ENCODE measurements at places on chromosomes 2 and 18.

- DNase-seq: no peak
Measured at GRCh38 chr2:22893761-22894517, 491.0 kb upstream of the KLHL29 start.

- no peak for DNase-seq
Measured at GRCh38 chr2:108575132-108575966, 41.1 kb downstream of the LIMS1 start.

DNA sequence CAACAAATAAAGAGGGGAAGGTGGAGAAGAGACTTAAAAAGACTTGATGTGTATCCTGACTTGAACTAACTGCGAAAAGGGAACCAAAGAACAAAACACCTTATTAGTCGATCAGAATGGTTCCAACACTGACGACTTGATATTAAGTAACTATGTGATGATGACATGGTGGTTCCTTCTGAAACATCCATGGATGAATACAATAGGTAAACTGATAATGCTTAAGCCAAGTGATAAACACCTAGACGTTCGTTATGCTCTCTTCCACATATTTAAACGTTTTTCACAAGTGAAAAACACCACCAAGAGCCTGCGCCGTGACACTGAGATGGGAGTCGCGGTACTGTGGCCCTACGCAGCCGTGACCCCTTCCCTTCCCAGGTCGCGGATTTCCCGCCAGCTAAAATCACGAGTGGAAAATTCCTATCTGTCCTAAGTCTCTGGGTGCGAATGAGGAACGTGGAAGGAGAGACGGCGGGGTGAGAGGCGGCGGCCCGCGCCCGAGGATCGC is 797 bp downstream of the TTC32 start:
- DNase-seq: no peak

DNA sequence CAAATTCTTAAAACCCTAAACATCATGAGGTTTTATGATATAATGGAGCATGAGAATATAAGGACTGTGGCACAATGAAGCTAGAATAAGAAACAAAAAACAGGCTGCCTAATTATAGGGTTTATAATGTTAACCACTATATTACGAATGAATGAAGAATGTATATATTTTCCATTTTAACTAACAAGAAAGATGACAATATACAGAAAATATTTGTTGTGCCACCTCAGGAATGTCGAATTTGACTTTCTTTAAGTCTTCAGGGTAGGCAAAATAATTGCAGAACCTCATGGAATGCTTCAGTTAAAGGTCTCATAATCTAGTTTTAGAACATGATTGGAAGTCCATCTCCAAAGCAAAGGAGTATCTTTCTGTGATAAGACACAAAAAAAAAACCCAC is 282.9 kb upstream of the SLC8A1 start:
- no peak for DNase-seq

DNA sequence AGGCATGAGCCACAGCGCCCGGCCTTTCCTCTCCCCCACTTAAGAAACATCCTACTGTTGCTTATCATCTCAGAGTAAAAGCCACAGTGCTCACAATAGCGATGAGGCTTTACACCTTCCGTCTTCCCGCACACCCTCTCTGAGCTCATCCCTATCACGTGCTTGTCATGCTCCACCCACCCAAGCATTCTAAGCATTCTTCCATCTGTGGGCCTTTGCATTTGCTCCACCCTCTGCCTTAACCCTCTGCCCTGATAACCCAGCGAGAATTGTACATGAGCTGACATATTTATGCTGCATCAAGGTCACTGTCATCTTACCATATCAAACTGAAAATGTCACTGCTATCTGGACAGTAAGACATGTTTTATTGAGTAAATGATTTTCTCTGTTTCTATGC is 22.6 kb downstream of the FOXI3 start:
- DNase-seq: no peak

DNA sequence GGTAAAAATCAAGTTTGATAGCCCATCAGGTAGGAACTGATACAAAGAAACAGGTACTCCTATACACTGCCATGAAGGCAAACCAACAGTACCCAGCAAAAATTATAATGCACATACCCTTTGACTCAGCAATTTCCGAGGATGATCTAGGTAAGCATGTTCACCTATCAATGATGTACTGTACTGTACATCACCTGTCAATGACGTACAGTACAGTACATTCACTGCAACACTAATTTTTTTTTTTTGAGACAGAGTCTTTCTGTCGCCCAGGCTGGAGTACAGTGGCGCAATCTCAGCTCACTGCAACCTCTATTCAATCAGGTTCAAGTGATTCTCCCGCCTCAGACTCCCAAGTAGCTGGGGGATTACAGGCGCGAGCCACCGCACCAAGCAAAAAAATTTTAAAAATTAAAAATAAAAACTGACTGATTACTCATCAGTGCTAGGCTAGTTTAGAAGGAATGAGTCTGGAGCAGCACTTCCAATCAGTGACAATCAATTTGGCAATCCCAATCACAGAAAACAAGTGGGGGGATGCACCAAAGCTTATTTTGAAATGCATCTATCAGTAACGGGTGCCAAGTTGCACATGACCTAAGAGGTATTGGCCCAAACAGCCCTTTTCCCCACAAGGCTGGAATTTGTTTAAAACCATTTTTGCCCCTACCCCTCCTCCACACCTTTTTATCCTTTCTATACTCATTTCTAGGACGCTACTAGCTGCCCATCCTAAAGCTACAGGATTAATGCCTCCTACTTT is 8.2 kb downstream of the SRSF7 start:
- DNase-seq: no peak

GRCh38 chr18:77059294-77059916 is 73.2 kb downstream of the MBP start:
- no peak for DNase-seq

DNA sequence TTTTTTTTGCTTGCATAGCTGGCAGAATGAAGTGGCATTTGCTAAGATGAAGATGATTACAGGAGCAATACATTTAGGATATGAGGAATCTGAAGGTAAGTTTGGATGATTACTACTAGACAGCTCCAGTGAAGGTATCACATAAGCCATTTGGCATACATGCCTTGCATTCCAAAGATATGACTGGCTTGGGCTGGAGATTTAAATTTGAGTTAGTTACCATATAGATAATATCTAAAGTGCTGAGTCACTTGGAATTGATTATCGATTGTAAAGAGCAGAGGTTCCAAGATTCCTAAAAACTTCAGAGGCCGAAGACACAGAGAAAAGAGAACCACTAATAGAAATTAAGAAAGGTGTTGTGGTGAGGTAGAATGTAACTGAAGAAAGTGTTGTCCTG is 1026.4 kb downstream of the DSC3 start:
- DNase-seq: no peak

DNA sequence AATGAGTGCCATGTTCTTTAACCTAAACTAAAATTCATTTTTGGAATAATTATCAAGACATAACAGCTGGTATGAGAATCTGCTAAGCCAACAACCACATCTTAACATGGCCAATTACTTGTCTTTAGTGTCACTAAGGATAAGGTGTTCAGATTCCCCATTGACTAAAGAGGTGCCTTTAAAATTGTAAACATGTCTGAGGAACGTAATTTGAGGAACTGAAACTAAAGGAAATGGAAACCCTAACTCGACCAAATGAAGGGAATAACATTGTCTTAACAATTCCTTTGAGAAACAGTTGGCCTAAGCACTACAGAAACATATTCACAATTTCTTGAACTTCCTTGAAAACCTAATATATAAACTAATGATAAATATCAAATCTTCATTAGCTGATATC is 355.4 kb upstream of the GULP1 start:
- no peak for DNase-seq

DNA sequence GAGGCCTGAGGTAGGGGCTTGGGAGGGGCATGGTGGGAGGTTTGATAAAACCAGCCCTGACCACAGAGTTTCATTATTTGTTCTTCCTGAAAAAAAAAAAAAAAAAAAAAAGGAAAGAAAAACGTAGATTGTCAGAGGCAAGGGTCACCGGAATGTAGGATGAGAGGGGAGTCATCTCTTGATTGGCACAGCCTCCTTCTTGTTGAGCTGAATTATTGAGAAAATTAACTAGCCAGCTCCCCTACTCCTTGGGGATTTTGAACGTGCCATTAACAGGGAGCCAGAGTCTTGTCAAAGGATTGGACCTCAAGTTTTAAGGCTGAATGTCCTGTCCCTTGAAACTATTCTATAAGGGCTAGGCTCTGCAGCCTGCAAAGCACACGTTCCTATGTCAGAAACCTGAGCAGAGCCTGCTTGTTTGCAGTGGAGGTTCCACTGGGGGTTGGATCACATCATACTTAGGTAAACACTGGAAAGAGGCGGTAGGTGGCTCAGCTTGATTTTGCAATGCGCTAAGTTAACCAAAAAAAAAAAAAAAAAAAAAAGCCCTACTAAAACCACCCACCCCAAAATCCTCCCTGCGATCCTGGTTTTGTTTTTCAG is 2.3 kb downstream of the INHBB start:
- no peak for DNase-seq

DNA sequence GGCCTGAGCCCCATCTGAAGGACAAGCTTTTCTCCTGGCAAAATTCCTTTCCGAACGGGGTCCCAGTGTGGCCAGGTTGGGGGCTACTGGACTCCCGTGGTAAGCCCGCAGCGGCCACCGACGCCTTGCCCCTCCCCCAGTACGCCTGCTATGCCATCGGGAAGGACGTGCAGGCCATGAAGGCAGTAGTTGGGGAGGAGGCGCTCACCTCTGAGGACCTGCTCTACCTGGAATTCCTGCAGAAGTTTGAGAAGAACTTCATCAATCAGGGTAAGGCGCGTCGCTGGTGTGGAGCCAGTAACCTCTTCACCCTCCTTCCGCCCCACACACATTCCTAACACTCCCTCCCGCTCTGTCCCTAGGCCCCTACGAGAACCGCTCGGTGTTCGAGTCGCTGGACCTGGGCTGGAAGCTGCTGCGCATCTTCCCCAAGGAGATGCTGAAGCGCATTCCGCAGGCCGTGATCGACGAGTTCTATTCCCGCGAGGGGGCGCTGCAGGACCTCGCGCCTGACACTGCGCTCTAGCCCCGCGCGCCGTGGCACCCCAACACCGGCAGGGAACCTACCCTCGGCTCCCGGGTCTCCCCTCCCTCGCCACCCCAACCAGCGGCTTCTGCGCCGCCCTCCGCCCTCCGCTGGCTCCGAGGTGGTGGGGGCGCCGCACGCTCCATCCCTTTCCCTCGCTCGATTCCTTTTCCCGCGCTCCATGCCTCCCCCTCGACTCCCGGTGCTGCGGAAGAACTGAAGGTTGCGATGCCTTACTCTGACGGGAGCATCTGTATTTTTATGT is 13.6 kb upstream of the ANKRD53 start:
- DNase-seq: peak; percentile 93

DNA sequence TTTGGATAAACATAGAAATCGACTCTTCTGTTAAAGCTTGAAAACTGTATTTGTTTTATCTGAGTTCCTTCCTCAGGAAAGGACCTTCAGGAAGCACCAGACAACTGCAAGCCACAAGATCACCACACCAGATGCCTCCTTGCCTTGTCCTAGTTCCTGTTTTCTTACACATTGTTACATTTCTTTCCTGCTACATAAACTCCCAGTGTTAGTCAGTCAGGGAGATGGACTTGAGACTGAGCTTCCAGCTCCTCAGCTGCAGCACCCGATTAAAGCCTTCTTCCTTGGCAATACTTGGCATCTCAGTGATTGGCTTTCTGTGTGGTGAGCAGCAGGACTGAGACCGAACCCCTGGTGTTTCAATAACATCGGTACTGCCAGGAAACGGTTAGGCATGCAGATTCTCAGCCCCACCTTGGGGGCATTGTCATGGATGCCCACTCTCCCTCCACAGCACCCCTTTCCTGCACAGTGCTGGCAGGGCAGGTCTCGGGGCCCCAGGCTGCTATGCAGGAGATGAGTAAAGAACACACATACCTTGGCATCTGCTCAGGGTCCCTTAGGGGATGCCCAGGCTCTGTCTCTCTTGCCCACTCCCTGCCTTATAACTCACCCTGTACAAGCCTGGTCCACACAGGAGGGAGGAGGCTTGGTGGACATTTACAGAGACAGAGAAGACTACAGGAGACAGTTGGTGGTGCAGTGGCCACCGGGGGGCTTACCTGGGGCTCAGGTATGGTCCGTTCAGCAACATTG is 32.6 kb downstream of the ANKMY1 start:
- no peak for DNase-seq

GRCh38 chr18:29449424-29449823 is 1272.5 kb upstream of the CDH2 start:
- no peak for DNase-seq

- DNase-seq: no peak
Measured at GRCh38 chr2:72965770-72966450, 48.6 kb downstream of the EMX1 start.

DNA sequence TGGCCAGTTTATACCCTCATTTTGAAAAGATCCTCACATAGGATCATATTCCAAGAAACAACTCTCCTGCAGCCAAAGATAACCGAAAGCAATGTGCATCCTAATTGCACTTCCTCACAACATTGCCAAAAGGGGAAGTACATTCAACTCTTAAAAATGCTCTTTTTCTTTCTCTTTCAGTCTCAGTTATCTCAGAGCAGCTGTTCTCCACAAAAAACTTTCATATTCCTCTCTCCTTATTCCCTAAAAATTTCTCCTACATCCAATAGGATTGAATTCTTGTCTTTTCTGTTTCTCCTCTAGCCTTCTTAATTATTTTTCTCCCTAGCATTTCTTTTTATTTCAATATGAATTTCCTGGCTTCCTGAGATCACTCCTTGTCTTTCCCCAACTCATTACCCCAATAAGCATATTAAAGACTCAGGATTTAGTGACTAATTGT is 7.4 kb upstream of the VRK2 start:
- no peak for DNase-seq

DNA sequence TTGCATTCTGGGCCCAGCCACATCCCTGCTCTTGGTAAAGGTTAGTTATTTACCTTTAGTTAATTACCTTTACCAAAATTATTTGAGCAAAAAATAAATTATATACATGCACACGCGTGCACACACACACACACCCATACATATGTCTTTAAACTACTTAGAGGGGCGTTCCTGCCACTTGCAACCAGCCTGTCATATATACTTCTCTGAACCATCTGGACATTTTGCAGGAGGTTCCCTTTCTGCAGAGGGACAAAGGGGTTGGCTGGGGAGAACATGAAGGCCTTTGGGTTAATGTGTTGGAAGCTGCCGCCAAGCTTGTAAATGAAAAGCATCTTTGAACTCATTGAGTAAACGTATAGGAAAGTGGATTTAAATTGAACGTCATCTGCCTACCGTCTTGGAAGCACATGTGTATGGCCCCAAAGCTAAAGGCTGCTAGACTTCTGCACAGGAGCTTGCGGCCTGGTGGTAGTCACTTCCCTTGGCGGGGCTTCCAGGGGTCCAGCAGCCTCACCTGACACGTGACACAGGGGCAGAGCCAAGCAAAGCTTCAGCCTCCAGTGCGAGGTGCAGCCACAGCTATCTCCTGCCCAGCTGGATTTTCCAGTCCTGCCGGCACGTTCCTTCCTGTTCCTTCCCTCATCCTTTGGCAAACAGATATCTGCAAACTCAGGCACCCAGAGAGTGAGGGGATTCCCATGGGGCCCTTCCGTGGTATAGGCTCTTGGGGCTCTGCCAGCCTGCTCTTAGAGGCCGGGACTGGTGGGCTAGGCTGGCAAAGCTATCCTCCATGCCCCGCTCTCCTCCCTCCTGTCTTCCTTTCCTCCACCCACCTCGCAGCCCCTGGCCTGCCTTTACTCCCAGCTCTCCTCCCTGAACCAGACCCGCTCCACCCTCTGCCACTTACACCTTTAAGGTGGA is 46.1 kb downstream of the SERTAD2 start:
- no peak for DNase-seq

GRCh38 chr2:66867063-66867441 is 432.1 kb downstream of the MEIS1 start:
- no peak for DNase-seq

GRCh38 chr2:188091220-188091619 is 200.5 kb upstream of the GULP1 start:
- no peak for DNase-seq

All from posterior cingulate gyrus (tissue), 11 donors.